ENCODE measurements at places on chromosomes 1 and 21. TPM values are rescaled to one million over a fixed set of nuclear protein-coding genes. Genes with fewer than 3 reads are reported as not detected.

Gene SPAG17
- total RNA-seq: not detected

Gene PAPPA2
- 18.9 TPM for total RNA-seq

Gene TRIM45
- 1.9 TPM for total RNA-seq

Gene RGSL1
- total RNA-seq: not detected

Measured in smooth muscle cell of the pulmonary artery (primary cell).